DMS 273 treated with DMSO at 0.1 percent for 48 hours (cell line): ENCODE measurements at places on chromosomes 16 and 17.

- DNase-seq = no peak
Measured at GRCh38 chr17:39756380-39757079, 18.8 kb downstream of the GRB7 start.

- DNase-seq = no peak
Measured at GRCh38 chr16:14121872-14122271, 50.8 kb downstream of the MRTFB start.

DNA sequence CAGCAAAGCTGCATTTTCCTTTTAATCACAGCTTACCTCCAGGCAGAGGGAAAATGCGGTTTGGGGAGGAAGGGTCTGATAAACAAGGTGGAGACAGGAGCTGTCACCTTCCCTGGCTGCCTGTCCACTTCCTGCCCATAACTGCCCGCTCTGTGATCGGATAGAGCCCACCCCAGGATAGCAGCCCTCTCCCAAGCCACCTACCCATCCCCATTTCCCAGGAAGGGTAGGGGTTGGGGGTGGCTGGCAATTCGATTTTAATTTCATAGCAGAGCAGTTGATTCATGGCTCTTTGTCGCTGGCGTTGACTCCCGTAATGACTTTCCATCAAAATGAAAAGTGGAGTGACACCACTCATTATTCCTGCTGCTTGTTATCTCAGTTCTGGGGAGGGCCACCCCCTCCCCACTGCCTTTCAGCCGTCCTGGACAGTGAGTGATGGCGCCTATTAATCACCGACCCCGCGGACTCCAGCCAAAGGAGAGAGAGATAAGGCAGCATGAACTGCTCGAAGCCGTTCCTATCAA is 11.2 kb downstream of the CDK5RAP3 start:
- DNase-seq = no peak

GRCh38 chr17:4241535-4241934 is 22.2 kb downstream of the ANKFY1 start:
- DNase-seq = no peak

DNA sequence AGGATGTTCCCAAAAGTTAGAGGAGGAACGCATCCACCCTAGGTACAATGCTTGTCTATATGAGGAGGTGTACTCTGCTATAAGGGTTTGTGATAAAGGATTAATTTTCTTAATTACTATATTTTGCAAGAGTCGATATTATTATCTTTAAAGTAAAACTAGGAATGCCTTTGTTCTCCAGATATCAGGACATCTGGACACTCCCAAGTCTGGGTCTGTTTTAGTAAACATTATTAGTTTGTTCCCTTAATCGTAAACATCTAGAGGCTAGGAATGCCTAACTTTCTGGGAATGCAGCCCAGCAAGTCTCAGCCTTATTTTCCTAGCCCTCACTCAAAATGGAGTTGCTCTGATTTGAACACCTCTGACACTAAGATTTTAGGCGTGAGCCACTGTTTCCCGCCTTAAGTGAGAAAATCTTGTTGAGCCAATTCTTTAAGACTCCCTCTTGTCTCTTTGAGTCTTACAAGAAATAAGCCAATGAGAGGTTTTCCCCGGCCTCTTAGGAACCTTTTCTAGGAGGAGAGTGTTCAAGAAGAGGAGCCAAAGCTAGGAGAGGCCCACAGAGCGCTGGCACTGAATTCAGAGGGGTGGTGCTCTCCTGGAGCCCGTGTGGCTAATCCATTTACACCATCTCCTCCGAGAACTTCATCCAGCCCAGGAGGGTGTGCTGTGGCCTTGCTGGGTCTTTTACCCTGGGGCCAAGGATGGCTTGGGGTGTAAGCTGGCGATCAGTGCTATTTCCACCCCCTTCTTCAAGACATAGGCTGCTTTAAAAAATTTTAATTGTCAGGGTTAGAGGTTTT is 40.9 kb downstream of the SMARCE1 start:
- no peak for DNase-seq

DNA sequence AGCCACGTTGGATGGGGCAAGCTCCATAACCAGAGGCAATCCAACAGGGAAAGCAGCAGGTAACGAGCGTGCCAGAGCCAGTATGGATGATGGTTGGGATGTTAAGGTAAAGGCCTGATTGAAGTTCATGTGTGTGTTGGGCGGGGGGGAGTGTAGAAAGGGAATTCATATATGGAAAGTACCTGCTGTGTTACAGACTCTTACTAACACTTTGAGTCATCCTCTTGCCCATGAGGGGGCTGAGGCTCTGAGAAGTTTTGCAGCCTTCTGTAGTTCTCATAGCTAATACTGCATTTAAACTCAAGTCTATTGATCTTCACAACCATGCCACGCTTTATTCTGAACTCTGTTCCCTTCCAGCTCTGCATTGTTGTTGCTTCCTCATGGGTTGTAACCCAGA is 28.5 kb downstream of the SYCE1L start:
- no peak for DNase-seq

GRCh38 chr16:1054660-1055556 is 17.6 kb upstream of the SSTR5 start:
- no peak for DNase-seq

DNA sequence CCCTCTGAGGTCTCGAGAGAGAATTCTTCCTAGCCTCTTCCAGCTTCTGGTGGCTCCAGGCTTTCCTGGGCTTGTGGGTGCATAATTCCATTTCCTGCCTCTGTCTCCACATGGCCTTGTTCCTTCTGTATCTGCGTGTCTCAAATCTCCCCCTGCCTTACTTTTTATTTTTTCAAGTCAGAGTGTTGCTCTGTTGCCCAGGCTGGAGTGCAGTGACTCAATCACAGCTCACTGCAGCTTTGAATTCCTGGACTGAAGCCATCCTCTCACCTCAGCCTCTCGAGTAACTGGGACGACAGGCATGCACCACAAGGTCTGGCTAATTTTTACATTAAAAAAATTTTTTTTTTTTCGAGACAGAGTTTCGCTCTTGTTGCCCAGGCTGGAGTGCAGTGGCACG is 120.6 kb downstream of the SHISA9 start:
- DNase-seq = no peak

- DNase-seq = no peak
Measured at GRCh38 chr16:31118223-31119155, 1.0 kb downstream of the KAT8 start.

DNA sequence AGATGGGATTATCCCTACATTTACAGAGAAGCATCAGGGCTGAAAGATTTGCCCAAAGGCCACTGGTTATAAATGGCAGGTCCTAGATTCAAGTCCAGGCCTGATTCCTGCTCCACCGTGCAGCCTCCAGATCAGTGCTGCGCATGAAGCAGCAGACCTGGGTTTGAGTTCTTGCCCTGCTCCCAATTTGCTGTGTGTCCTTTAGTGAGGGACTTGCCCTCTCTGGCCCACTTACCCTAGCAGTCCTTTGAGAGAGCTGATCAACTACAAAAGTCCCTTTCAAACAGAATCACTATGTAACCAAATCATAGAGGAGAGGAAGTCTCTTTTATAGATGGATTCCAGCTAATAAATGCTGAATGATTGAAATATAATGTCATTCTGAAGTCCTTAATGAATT is 200.4 kb downstream of the RAB11FIP4 start:
- DNase-seq = no peak

DNA sequence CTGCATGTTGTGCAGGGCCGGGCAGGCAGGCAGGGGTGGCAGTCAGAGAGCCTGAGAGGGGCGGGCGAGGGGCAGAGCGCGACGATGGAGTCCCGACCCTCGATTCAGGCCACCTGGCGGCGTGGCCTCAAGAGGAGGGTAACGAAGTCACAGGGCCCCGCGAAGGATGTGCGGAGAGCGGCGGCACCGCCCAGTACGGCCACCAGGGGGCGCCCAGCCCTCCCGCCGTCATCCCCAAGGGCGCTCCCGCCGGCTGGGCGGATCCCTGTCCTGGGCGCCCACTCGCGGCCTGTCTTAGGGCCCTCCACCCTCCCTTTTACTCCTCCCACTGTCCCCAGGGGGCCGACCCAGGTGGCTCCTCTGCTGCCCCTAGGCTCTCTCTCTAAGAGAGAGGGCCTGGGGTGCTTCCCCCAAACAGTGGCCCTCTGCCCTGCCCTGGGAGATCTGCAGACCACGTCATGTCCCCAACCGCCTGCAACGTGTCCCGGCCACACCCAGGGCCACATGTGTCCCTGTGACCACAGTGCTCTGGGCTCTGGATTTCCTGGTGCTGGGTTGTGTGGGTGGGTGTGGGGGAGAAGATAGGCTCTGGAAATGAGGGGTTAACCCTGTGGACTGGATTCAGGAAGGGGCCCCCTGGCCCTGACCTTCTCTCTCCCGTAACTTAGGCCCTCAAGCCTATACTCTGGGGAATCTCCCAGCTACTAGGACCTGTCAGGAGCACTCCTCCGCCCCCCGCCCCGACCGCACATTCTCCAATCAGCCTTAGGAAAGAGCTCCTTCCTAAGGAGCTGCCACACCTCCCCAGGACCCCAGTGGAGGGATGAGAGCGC is 5.9 kb downstream of the DPEP2 start:
- DNase-seq = no peak
